ENCODE measurements at places on chromosomes 4 and X. TPM values are rescaled to one million over a fixed set of nuclear protein-coding genes. Genes with fewer than 3 reads are reported as not detected.

- ATAC-seq = no peak
Measured at GRCh38 chr4:112176596-112176995, 31.3 kb downstream of the FAM241A start.

DNA sequence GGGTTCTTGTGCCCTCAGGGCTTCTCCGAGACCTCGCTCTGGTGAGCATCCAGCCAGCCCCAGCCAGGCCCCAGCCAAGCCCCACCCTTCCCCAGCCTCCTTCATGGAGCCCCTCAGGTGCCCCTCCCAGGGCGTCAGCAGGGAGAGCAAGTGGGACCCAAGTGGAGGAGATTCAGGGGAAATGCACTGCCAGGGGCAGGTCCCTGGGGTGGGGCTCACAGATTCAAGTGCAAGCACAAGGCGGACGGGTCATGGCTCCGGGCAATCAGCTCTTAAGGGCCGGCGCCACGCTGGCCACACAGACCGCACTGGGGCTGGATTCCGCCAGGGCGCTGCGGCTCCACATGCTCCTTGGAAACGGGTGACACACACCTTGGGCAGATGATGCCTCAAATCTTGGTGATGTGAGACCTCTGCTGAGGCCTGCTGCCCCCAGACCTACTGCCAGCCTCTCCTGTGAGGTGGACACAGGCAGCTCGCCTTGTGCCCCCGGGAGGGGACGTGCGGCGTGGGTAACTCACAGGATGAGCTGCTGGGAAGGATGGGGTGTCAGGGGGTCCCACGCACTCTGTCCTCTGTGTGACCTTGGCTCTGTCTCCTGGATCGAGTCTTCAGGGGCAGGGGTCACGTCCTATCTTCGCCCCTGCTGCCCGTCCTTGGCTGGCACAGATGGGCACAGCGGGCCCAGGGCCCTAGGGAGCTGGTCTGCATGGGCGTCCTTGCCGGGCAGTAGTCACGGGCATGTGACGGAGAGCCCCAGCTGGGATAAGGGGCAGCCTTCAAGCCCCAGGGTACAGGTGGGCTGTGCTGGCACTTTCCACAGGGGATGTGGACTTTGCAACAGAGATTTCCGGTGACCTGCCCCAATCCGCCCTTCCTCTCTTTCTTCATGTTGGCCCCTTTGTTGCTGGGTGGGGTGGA, 17.1 kb downstream of the NAT8L start:
- ATAC-seq = no peak

The AMOT gene
- total RNA-seq = 7.9 TPM

The ALPK1 gene
- 17.6 TPM for total RNA-seq

- ATAC-seq = no peak
Measured at GRCh38 chr4:175614890-175615289, 197.2 kb downstream of the GPM6A start.
